ENCODE measurements at places on chromosomes 6 and 20.

DNA sequence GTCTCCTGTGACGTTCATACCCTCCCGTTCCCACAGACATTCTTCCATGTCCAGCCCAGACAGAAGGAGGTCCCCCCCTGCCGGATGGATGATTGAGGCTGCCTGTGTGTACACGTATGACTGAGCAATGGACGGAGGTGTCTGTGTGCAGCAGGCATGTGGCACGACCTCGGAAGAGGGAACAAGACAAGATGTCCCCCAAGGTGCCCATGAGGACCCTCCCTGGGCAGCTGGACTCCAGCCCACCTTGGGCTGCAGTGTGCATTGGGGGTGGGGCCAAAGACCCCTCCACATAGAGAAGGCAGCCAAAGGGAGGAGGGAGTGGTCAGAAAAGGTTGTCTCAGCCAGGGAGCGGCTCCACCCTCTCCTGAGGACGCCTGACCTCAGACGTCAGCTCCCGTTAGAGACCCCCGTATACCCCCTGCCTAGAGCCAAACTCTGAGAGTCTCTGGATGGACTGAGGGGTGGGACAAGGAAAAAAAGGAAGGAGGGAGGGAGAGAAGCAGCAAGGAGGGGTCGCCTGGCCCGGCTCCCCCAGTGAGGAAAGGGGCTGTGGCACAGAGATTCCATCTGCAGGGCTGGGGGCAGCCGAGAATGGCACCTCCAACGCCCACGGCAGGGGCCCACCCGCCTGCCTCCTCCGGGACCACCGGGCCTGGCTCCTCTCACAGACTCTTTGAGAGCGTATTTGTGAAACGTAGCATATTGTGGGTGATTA is 92.9 kb upstream of the BHLHE23 start:
- no peak for DNase-seq

GRCh38 chr20:45985573-45985972 is 13.6 kb upstream of the ZNF335 start:
- DNase-seq: peak; percentile 36

GRCh38 chr6:18613319-18613925 is 226.3 kb downstream of the RNF144B start:
- DNase-seq: no peak

GRCh38 chr6:20732896-20733295 is 198.6 kb downstream of the CDKAL1 start:
- DNase-seq: no peak

- DNase-seq: no peak
Measured at GRCh38 chr6:150535818-150536220, 63.9 kb upstream of the PLEKHG1 start.

DNA sequence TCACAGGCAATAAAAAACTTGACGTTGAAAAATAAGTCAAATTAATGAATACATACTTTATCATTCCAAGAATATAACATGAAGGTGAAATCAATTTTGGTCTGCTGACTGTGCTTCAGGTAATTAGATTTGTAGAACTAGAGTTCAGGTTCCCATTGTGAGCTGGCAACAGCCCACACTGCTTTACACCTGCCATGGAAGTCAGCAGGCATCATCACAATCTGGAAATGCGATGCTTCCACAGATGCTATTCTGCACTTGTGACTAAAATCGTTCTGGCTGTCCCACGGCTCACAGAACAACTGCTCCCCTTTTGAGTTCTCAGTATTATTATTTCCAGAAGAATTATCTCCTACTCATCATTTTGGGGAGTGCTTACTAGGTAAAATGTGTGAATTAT is 62.6 kb upstream of the THEMIS start:
- DNase-seq: no peak

DNA sequence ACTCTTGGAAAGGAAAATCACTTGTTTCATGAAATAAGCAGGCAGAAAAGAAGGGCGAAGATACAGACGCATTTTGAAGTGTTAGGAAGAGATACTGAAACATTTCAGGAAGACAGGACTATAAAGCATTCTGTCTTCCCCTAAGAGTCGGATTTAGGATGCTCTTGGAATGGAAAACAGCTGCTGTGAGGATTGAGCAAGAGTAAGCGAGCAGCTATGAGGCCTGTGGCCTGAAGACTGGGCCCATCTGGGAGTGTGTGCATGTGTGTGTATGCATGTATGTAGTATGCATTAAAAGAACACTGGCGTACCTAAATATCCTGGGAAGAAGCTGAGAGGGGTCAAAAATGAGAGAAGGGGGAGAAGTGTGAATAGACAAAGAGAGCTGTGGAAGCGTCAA is 83.6 kb downstream of the SIM1 start:
- peak; percentile 46 for DNase-seq

DNA sequence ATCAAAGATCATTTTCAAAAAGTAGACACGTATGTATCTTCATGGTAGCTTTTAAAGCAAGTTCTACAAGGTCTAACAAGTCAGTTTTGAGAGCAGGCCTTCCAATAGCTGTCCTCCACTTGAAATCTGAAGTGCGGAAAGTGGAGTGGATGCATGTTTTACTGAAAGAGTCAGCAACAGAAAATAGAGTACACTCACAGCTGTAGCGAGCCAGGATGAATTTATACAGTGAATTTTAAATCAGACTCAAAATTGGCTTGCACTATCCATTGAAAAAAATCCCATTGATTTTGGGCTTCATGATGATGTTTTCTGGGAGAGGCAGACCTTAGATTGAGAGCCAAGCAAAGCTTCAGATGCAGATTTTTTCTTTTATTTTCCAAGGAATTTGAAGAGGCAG is 80.6 kb downstream of the GJA10 start:
- DNase-seq: no peak

DNA sequence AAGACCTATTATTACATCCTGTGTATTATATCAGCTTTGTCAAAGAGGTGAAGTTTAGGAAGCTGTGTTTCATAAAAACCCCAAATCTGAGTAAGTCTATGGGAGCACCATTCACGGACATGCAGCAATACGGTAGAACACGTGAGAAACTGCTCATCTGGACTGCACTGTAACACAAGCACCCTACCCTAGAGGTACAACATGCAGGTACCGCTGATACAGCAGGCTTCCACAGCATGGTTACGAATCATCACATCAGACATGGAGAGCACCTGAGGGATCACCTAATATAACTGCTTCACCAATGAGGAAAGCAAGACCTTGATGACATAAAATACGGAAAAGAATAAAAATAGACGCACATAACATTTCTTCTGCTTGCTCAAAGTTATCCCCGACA is 96.7 kb downstream of the GMDS start:
- DNase-seq: no peak

GRCh38 chr20:50240092-50240491 is 49.5 kb downstream of the CEBPB start:
- DNase-seq: no peak

- DNase-seq: no peak
Measured at GRCh38 chr6:111854683-111855082, 18.6 kb downstream of the FYN start.

DNA sequence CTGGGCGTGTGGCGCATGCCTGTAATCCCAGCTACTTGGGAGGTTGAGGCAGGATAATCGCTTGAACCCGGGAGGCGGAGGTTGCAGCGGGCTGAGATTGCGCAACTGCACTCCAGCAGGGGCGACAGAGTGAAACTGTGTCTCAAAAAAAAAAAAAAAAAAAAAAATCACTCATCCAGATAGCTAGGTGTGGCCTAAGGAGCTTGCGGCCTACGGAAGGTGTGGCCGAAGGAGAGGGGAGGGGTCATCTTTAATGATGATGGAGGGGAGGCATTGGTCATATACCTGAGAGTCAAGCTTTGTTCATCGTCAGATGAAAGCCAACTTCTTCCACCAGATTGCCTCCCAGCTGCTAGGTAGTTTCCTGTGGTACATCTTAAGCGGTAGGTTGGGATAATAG is 801 bp upstream of the PPARD start:
- DNase-seq: no peak

DNA sequence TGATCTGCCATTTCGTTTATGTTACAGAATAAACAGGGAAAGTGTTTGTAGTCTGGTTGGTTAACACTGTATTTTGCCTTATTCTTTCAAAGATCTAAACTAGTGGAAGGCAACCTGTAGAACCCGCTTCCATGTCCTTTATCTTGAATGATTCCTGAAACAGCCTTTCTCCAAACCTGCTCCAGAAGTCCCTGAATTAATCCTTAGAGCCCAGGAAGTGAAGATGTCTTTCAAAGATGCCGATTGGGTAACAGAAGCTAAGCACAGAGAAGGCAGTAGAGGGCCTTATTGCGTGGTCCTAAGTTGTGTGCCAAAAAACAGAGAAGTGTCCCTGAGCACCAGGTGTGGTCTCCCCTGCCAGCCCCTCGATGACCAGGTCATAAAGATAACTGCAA is 19.2 kb upstream of the ZSCAN16 start:
- DNase-seq: peak; percentile 33

- DNase-seq: no peak
Measured at GRCh38 chr20:49157146-49157545, 31.0 kb downstream of the STAU1 start.

- DNase-seq: no peak
Measured at GRCh38 chr6:93433592-93433991, 14.2 kb upstream of the EPHA7 start.

GRCh38 chr6:7633361-7633760 is 43.4 kb downstream of the SNRNP48 start:
- no peak for DNase-seq

- DNase-seq: no peak
Measured at GRCh38 chr6:112243861-112244827, 10.2 kb downstream of the LAMA4 start.

DNA sequence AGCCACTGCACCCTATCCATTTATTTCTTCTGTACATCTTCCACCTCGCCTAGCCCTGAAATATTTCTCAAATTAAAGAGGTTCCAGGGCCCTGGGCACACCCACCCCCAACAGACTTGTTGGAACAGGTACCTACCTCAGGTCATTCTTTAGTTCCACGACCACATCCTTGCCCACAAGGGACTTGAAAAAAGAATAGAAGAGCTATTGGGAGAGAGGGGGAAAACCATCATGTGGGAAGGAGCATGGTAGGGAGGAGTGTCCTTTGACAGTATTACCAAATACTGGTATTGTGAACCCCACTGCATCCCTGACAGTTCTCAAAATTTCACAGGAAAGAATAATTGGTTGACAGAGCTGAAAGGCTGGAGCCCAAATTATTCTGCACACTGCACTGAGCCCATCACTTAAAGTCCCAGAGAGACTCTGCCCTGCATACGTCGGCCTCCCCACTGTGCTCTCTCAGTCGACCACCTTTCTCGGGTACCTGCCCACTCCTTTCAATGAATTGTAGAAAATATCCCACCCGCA is 762 bp downstream of the LSM2 start:
- DNase-seq: no peak

DNA sequence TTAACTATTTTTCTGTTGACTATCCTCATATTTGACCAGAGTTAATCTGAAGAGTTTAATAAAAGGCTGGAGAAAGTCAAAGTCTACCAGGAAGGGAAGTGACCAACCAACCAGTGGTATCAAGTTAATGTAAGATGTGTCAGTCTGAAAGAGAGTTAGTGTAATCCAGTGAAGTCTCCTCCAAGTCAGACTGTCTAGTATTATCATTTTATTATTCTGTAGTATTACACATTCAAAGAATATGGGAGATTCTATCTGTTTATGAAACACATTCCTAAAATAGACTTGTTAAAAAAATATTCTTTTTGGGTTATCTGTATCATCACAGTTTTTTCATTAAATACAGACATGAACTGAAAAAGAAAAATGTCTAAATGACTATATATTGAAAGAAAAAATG is 194.4 kb downstream of the BTBD9 start:
- peak; percentile 74 for DNase-seq

DNA sequence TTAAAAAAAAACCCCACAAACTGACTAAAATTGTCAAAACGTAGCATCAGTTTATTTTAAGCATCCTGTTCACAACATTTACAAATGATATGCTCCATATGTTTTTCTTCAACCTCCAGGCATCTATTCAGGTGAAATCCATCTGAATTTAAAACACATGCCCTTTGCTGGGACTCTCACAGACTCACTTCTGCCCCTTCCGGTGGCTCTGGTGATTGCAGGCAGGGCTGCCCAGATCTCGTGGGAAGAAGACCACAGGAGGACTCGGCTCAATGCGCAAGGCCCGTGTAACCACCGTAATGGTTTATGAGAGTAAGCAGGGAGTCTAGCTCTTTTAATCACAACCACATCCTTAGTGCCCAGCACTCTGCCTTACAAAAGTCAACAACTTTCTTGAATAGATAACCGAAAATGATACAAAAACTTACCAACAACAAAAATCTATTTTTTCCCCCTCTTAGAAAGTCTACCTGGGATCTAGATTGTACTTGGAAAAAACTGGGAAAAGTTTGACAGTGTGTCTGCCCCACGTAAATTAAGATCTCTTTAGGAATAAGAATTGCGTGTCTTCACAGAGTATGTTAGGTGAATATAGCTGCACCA is 139.1 kb downstream of the KIF16B start:
- peak; percentile 42 for DNase-seq

All from EH (cell line).